ENCODE measurements at places on chromosomes 16 and 17.

GRCh38 chr17:81249223-81250040 is 10.3 kb downstream of the NDUFAF8 start:
- peak; percentile 25 for DNase-seq

GRCh38 chr16:72979974-72980373 is 68.0 kb downstream of the ZFHX3 start:
- DNase-seq = no peak

DNA sequence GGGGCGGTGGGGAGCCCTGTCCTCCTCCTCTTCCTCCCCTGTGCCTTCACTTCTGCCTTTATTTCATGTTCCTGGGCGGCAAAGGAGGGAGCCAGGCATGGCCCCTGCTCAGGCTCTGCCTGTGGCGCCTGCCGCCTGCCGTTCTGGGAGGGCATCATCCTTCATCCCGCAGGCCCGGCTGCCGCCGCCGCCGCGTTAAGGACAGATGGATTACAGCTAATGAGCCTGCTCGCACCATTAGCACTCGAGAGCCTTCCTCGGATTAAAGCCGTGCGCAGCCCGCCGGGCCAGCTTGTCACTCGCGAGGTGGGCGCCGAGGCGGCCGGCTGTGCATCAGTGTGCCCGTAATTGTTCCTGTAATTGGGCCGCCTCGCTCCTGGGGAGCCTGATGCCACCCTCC is 127.7 kb upstream of the GSE1 start:
- DNase-seq = peak; percentile 74

DNA sequence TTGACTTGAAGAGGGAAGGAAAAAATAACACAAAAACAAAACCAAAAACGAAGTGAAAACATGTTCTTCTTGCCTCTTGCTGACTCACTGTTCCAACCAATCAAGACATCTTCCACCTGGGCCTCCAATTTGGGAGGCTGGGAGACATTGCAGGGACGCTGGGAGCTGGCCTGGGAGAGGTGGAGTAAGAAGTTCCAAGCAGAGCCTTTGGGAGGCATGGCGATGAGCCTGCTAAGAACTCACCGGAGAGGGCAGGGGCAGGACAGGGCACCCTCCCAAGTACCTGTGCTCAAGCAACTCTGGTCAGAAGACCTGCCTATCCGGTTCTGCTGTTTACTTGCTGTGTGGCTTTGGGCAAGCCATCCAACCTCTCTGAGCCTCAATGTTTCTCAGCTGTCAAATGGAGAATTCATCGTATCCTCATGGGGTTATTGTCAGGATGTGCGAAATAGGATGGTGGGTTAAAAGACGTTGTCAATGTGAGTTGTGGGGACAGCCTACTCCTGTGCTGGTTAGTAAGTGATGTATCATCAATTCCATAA is 856 bp upstream of the GLP2R start:
- DNase-seq = no peak

DNA sequence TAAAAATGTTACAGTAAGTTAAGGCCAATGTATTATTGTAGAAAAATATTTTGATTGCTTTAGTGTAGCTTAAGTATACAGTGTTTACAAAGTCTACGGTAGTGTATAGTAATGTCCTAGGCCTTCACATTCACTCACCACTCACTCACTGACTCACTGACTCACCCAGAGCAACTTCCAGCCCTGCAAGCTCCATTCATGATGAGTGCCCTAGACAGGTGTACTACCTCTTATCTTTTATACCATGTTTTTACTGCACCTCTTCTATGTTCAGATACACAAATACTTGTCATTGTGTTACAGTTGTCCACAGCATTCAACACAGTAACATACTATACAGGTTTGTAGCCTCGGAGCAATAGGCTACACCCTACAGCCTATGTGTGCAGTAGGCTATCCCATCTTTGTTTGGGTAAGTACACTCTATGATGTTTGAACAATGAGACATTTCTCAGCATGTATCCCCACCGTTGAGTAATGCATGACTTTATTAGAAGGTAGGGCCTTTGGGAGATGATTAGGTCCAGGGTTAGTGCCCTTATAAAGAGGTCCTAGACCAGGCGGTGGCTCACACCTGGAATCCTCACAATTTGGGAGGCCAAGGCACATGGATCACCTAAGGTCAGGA is 117.8 kb downstream of the SLC39A11 start:
- DNase-seq = no peak

GRCh38 chr17:62187681-62188080 is 122.6 kb upstream of the MED13 start:
- DNase-seq = no peak

DNA sequence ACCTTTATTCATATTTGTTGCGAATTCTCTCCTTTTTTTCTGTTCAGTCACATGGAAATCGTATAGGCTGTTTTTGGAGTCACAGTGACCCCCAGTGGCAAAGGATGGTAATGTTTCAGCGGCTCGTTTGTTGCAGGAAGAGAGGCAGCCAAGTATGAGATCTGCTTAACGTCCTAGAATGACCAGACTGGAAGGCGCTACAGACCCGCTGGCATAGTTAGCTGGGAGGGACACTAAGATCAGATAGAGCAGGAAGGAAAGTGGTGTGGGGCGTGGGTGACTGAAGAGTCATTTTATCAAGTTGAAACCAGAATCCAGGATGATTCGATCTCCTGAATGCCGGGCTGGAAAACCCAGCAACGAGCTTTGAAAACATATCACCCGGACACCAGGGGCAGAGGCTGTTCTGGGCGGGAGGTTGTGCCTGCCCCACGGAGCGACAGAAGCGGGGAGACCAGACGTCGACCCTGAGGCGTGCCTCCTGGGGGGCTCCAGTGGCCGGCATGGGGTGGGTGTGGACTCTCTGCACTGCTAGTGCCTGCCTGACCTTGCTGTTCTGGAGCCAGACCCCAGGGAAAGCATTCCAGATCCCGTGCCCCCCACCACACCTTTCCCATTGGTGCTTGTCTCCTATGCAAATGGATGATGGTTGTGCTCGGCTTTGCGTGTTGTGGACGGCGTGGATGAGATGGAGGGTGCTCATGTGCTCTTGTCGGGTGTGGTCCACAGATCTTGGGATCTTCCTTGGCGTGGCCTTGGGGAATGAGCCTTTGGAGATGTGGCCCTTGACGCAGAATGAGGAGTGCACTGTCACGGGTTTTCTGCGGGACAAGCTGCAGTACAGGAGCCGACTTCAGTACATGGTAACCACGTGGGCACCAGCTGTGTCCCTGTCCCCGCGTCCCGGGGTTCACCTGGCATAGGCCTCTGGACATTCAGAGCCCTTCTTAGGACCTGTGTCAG is 7.7 kb downstream of the IL34 start:
- peak; percentile 60 for DNase-seq

GRCh38 chr17:4475001-4475400 is 23.7 kb upstream of the SPNS2 start:
- DNase-seq = no peak

GRCh38 chr17:9108146-9108545 is 86.8 kb downstream of the NTN1 start:
- no peak for DNase-seq

DNA sequence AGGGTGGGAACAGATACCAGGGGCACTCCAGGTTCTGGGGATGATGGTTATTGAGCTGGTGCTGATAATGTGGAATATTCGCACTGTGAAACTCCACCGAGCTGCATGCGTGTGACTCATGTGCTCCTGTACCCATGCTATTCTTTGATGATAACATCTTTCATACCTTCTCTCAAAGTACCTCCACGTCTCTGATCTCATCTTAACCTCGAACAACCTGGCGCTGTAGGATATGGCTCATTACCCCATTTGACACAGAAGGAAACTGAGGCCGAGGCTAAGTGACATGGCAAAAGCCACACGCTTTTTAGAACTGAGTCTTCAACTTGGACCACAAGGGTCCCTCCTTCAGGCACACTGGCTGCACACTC is 30.2 kb upstream of the MRPS23 start:
- DNase-seq = no peak

- no peak for DNase-seq
Observed at GRCh38 chr16:15610369-15610871, 32.5 kb downstream of the MARF1 start.

GRCh38 chr16:84459941-84460405 is 44.5 kb downstream of the MEAK7 start:
- DNase-seq = no peak

- no peak for DNase-seq
Observed at GRCh38 chr16:89491238-89491869, 993 bp upstream of the ANKRD11 start.

DNA sequence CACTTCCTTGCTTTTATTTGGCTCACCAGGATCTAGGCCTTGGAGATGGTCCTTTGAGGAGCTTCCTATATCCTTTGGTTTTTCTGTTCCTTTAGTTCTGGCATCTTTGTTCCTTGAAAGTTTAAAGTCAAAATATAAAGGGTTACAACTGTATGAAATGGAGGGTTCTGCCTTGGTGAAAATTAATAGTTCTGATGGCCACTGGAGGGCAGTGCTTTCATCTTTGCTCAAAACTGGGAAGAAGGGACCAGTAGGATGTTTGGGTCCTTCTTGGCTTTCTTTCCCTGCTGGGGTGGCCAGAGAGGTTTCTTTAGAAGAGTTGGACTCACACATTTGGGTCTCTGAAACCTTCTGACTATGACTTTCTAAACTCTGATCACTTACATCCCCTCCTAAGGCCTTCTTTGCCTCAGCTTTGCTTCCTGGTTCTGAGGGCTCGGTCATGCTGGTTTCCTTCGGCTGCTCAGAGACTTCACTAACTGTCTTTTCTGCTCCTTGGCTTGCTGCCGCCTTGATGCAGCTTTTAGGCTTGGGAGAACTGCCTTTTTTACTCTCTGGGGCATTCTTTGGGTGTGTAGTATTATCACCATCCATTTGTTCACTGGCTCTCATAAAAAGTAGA is 10.9 kb upstream of the ITGA2B start:
- no peak for DNase-seq

- DNase-seq = no peak
Observed at GRCh38 chr16:21584817-21585216, 14.6 kb upstream of the METTL9 start.

Data from NCI-H2081 (cell line).